ENCODE measurements at places on chromosomes 5 and 9.

- DNase-seq = no peak
Observed at GRCh38 chr9:2356041-2356790, 265.4 kb upstream of the VLDLR start.

DNA sequence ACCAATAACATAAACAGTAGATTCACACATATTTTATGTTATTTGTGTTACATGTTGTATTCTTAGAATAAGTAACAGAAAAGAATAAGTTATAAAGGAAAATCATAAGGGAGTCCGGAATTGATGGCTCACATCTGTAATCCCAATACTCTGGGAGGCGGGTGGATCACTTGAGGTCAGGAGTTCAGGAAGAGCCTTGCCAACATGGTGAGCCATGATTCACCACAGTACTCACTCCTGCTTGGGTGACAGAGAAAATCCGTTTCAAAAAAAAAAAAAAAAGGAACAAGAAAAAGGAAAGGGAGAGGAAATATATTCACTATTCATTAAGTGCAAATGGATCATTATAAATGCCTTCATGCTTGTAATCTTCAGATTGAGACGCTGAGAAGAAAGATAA lies 533.3 kb upstream of the CDH9 start:
- DNase-seq = no peak

DNA sequence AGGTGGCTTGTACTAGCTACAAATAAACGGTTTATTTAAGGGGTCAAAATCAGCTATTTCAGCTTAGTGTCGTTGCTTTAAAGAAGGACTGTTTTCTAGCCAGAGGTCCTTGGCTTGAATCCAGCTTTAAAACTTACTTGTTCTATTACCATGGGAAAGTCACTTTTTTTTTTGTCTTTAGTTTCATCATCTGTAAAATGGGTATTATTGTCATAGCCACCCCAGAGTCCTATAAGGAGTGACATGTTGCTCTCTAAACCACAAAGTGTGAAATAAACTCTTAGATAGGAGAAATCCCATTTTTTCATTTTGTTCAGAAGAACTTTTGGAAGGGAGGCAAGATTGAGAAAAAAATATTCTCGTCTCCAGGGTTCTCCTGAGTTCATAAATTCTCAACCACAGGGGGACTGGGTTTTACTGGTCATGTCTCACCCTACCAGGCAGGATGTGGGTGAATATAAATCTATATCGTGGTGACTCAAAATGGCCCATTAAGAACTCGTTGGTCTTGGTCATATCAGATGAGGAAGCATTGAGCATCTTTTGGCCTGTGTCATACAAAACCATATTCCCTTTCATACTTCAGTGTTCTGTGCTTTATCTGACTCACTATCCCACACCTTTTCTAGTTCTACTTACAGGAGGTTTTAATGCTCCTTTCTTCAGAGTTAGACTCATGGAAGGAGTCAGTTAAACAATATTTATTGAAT lies 202.7 kb upstream of the NR3C1 start:
- no peak for DNase-seq

DNA sequence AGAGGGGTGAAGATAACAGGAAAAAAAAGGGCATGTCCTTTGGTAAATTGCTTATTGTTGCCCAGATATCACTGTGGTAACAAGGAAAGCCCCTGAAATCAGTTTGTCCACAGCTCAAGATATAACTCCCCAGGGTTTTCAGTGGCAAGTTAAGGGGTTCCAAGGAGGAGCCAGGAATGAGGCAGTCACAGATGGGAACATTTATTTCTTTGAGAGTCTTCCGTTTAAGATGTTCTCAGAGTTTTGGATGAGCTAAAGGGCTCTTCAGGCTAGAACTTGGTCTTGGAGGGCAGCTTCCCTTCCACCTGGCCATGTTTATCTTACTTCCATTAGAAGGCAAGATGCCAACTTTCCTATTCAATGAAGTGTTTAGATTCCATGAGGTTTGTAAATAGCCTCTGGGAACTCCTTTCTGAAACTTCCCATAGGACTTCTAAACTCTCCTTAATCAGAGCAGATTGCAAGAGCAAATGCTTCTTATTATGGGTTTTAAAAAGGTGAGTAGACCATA lies 277.6 kb upstream of the TNC start:
- no peak for DNase-seq

DNA sequence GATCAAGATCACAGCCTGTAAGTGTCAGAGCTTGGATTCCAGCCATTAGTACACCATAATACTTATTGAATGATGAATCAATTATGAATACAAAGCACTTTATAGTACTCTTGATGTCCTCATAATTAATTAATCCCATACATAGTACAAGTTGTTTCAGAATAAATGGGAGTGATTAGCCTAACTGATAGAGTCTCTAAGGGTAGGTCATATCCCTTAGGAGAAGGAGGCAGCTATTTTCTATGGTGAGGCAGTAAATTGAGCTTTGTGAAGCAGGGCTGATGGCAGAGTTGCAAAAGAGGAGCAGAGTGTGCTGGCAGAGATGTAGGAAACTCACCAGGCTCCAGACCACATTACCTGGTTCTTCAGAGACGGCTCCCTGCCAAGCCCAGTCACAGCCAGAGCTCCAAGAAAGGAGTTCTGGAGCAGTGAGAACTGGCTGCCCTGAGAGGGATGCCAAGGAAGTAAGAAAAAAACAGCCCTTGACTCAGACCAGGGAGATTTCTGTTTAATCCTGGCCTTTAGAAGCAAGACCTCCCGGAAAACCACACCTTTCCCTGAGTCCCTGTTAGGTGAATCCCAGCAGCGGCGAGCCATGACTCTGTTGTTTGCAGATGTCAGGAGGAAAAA lies 112.9 kb downstream of the SH3TC2 start:
- DNase-seq = peak; percentile 57

DNA sequence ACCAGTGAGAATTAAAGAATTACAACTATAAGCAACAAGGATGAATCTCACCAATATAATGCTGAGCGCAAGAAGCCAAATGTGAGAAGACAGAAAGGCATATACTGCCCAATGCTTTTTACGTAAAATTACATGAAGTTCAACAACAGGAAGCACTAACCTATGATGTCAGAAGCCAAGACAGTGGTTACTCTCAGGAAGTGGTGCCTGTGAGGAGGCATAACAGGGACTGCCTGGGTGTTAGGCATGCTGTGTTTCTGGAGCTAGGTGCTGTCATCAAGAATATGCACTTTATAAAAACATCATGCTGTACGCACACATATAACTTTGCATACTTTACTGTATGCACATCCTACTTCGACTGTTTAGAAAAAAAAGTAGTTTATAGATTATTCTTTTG lies 30.1 kb downstream of the FRMD3 start:
- no peak for DNase-seq

DNA sequence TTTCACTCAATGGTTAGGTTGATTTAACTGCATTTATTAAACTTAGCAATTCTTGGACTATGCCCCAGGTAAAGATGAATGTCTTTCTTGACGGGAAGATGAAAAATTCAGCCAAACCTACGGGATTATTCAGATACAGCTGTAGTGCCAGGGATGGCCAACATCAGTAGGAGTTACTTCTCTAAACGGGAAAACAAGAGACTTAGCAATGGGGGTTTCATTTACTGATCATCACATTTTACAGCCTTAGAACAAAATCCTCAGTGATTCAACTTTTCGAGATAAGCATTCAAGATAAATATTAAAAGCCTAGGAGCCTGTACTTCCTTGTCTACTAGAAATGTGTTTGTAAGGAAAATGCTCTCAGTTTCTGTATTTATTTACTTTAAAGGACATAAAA lies 46.1 kb downstream of the S1PR3 start:
- no peak for DNase-seq

- DNase-seq = no peak
Observed at GRCh38 chr9:122314165-122314564, 49.5 kb downstream of the MRRF start.

GRCh38 chr5:75303419-75303818 lies 33.6 kb upstream of the HMGCR start:
- DNase-seq = no peak

GRCh38 chr5:150558088-150558621 lies 50.2 kb downstream of the NDST1 start:
- DNase-seq = no peak

- DNase-seq = peak; percentile 31
Observed at GRCh38 chr9:113636693-113637092, 173.2 kb downstream of the RGS3 start.

DNA sequence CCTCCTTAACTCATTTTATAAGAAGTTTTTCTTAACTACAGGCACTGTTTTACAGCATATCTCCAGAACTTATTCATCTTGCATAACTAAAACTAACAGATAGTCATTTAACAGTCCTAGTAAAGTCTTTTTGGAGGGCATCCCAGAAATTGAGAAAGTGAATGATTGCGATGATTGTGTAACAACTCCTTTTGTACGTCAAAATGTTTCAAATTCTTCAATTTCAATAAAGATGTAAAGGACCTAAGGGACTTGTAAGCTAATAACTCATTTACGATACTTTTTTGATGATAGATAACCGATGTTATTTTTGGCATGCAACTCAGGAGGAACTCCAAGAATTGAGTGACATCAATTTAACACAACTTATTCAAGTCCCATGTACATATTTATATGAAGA lies 42.7 kb downstream of the SVEP1 start:
- no peak for DNase-seq

DNA sequence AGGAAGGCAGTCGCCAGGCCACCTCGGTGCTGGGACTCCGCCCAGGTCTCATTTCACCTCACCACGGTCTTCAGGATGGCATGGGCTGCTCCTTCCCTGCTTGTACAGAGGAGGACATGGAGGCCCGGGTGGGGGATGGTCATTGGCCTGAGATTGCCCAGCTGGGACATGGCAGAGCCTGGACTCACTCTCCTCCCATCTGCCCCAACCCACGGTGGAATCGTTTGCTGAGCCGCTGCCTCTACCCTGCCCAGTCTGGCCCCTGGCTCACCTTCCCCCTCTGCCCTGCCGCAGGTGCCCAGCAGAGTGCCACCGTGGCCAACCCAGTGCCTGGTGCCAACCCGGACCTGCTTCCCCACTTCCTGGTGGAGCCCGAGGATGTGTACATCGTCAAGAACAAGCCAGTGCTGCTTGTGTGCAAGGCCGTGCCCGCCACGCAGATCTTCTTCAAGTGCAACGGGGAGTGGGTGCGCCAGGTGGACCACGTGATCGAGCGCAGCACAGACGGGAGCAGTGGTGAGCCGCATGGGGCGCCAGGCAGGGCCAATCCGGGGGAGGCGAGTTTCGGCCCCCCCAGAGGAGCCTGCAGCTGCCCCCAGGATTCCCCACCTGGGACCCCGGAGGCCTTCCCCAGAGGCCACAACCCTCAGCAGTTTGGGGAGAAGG lies 36.7 kb downstream of the HK3 start:
- DNase-seq = no peak

DNA sequence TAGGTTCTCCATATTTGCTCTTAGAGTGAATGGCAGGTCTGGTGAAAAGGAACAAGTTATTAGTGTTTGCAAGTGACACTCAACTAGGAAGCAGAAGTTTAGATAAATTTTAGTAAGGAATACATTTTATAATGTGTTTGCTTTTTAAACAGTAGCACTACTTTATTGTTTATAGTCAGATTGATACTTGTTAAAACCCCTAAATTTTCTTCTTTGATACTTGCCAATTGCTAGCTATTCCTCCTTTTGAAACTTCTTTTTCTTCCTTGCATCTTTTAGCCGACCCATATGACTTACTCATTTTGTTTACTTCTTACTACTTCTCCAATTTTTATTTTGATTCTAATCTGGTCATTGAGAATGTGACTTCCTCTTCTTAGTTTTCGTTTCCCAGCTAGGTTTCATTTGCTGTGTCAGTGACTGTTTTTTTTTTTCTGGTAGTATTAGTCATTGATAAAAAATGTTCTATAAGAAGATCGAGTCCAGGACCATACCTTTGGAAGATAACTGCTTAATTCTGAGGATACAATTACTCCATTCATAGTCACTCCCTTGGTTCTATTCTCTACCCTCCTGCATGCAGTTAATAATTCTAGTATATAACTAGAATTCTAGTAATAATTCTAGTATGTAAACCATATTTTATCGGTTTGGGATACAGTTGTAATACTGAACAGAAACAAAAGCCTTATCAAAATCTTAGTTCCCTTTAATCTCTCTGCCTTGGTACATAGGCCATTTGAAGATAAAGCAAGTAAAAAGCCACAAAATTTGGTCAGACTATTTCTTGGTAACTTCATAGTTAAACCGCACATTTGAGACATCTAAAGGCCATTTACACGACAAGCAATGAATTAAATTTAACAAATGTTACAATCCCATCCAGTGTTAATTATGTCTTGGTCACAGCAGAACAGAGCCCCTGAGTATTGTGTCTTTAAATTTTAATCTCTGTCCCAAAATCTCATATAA lies 2.8 kb upstream of the RICTOR start:
- DNase-seq = no peak

DNA sequence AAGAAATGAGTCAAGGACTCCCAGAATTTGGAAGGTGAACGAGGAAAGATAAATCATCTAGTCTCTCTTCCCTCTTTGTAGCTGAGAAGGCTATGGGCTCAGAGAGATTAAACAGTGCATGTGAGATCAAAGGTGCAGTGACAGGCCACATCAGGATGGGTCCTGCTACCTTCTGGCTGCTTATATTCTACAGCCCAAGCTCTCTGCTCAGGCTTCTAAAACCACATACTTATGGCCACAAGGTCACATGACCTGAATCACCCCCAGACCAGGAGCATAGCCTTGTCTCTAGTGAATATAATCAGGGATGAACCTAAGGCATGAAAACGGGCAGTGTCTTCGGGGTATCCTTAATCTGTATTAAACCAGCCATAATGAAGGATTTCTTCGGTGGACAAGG lies 158.9 kb downstream of the SEMA5A start:
- no peak for DNase-seq

GRCh38 chr5:150112201-150113046 lies 26.1 kb upstream of the CSF1R start:
- DNase-seq = peak; percentile 64

DNA sequence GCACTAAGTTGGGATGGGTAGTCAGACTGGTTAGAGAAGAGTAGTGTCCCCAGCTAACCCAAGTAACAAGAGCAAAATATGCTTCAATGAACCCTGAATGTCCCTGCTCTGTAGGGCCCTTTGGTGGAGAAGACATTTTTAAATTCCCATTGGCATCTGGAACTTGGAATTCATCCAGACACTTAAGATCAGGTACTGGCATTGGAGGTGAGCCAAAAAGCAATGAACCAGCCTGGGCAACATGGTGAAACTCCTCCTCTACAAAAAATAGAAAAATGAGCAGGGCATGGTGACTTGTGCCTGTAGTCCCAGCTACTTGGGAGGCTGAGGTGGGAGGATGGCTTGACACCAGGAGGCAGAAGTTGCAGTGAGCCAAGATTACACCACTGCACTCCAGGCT lies 58.9 kb upstream of the ZNF618 start:
- no peak for DNase-seq

- DNase-seq = no peak
Observed at GRCh38 chr9:33950371-33950770, 98.3 kb downstream of the UBAP2 start.

GRCh38 chr9:36008774-36009300 lies 27.9 kb upstream of the RECK start:
- DNase-seq = no peak

DNA sequence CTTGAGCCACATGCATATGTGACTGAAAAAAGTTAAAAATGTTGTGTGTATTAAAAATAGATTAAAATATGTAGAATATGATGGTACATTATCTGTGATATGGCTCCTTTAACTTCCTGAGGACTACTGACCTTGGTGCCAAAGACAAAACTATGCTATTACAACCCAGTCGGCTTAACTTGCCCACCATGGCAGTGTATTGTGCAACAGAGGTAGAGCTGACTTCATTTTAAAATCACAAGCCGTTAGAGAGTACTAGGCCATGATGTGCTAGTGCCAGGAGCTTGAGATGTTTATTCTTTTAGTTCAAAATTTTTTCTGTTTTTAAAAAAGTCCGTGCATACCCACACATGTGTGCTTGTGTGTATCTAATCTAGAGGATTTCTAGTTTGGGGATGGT lies 46.3 kb downstream of the NAA35 start:
- no peak for DNase-seq

GRCh38 chr5:93676704-93677103 lies 64.7 kb downstream of the POU5F2 start:
- DNase-seq = no peak
